H4 (cell line): ENCODE measurements at places on chromosomes 5 and 9. TPM values are rescaled to one million over a fixed set of nuclear protein-coding genes. Genes with fewer than 3 reads are reported as not detected.

Gene ANKRD18B
- 0.75 TPM in 1 of 2 replicates, not detected in the other for total RNA-seq

Gene CKMT2
- 0.48 TPM in 1 of 2 replicates, not detected in the other for total RNA-seq

Gene GRAMD2B
- total RNA-seq, result 0.52 TPM in 1 of 2 replicates, not detected in the other

GRCh38 chr5:156438076-156438475 is 111.1 kb downstream of the SGCD start:
- no peak for DNase-seq

- no peak for DNase-seq
Observed at GRCh38 chr5:157986431-157986990, 127.6 kb upstream of the CLINT1 start.

DNA sequence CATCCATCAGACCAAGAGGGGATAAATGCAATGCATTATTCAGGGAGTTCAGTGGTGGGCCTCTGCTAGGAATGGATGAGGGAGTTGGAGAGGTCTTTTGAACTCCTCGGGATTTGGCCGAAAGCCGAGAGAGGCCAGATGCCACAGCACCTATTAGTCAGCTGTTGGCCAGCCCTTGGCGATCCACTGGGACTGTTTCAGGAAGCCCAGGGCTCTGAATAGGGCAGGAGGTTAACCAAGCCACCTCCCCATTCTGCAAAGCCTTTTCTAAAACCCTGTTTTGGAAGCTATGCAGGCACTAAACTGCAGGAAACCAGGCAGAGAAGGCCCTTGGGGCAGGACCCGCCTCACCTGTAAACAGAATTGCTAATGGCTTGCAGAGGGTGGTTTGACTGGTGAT is 37.8 kb downstream of the ASTN2 start:
- no peak for DNase-seq

DNA sequence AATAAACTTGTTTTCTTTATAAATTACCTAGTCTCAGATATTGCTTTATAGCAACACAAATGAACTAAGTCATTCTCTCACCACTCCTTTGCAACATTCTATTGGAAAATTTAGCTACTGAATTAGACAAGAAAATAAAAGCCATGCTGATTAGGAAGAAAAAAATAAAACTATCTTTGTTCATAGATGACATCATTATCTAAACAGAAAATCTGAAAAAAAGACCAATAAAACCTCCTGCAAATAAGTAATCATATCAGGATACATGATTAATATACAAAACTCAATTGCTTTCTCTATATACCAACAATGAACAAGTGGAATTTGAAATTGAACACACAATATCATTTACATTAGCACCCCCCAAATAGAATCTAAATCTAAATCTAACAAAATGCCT is 455.3 kb upstream of the KIF2A start:
- DNase-seq, result no peak

DNA sequence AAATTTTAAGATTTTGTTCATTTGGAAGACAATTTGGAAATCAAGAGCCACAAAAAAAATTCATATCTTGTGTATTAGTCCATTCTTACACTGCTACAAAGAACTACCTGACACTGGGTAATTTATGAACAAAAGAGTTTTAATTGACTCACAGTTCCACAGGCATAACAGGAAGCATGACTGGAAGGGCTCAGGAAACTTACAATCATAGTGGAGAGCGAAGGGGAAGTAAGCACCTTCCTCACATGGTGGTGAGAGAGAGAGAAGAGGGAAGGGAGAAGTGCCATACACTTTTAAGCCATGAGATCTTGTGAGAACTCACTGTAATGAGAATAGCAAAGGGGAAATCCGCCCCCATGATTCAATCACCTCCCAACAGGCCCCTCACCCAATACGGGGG is 274.4 kb downstream of the KCNN2 start:
- no peak for DNase-seq

DNA sequence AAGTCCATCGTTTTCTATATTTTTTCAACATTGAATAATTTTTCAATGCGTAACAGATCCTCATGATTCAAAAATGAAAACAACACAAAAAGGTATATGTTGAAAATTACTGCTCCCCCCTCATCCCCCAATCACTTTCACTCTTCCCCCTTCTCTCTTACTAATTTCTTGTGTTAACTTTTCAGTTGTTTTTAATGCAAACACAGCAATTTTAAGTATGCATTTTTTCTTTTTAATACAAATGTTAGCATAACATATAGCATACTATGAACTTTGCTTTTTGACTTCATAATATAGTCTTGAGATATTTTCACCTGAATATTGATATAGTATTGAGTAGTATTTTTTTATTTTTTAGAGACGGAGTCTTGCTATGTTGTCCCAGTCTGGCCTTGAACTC is 41.1 kb upstream of the CAMK4 start:
- no peak for DNase-seq

GRCh38 chr9:88005240-88005639 is 30.9 kb upstream of the CDK20 start:
- no peak for DNase-seq
